ENCODE measurements at places on chromosomes 1 and 21.

DNA sequence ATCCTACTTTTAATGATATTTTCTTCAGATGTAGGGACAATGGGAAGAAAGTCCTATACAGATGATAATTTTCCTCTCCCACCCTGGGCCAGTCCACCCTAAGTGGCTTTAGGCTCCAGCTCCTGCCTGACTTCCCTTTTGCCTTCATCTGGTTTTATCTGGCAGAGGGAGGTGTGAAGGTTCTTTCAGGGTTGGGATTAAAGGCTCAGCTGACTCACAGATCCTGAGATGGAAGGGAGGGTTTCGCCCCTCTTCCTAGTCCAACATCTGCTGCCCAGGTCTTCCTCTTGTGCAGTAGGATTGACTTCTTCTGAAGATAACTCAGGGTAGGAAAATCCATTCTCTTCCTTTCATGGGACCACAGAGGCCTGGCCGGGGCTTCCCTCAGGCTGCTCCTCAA lies 362.4 kb upstream of the KAZN start:
- no peak for DNase-seq

- DNase-seq: no peak
These were observed 14.4 kb downstream of the MAP3K7CL start for GRCh38 chr21:29144736-29145353.

GRCh38 chr1:232550007-232550406 lies 79.9 kb downstream of the SIPA1L2 start:
- no peak for DNase-seq

- no peak for DNase-seq
These were observed 4.7 kb upstream of the CCDC24 start for GRCh38 chr1:43986712-43987111.

DNA sequence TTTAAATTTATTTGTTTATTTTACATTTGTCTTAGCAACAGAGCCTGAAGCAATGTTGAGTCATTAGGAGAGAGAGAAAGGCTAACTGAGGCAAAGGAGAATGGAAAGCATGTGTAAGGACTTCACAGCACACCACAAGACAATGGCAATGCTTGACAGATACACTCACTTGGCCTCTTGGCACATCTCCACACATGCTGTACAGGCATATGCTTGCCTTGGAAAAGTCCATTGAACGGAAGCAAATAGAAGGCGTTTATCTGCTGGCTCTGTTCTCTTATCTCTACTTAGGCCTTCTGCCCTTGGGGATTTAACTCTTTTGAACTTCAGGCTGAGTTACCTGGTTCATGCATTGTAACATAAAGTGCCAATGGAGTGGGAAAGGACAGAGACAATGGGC lies 262.2 kb upstream of the POU3F1 start:
- DNase-seq: no peak

DNA sequence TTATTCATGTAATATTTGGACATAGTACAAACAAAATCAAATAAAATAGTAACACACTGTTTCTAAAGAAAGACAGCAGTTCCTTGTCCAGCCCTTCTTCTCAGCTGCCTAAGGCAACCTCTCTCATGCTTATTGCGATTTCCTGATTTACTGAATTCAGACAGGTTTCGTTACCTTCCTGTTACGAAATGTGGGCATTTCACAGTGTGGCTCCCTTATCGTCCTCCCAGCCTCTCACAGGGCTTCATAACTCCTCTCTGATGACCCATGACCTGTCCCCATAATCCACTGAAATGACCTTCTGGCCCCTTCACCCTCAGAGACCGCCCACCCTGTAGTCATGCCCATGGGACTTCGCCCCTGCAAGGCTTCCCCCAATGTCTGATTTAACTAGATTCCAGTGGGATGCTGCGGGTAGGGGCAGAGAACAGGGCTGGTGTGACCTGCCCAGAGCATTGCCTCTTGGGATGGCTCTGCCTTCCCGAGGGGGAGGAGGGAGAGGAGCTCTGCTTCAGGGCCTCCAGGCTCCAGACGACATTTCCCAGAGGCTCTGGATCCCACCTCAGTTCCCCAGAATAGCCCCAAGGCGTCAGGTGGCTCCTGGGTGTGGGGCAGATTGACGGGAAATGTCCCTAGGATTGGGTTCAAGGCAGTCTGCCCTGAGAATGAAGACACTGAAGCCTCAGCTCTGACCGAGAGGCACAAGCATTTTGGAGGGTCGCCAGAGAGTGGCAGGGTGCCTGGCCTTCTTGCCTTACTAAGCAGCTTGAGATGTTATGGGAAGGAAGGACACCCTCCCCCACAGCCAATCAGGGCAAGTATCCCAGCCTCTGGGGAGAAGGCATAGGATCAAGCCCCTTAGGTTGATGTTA lies 20.6 kb downstream of the PADI2 start:
- DNase-seq: peak; percentile 91

DNA sequence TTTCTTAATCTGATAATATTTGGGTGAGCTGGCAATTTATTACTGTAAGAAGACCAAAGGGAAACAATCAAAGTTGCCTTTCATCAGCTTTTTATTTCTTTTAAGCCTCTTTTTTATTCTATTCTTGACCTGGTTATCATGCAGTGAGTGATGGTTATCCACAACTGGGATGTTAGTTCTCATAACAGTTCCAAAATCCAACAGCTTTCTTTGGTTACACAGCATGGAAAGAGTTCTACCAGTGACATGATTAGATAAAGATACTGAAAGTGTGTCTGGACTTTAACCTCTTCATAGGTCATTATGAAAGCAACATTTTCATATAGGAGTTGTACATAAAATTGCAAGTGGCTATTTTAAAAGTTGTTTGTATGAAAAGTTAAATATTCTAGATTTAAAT lies 163.0 kb downstream of the SYT2 start:
- no peak for DNase-seq

DNA sequence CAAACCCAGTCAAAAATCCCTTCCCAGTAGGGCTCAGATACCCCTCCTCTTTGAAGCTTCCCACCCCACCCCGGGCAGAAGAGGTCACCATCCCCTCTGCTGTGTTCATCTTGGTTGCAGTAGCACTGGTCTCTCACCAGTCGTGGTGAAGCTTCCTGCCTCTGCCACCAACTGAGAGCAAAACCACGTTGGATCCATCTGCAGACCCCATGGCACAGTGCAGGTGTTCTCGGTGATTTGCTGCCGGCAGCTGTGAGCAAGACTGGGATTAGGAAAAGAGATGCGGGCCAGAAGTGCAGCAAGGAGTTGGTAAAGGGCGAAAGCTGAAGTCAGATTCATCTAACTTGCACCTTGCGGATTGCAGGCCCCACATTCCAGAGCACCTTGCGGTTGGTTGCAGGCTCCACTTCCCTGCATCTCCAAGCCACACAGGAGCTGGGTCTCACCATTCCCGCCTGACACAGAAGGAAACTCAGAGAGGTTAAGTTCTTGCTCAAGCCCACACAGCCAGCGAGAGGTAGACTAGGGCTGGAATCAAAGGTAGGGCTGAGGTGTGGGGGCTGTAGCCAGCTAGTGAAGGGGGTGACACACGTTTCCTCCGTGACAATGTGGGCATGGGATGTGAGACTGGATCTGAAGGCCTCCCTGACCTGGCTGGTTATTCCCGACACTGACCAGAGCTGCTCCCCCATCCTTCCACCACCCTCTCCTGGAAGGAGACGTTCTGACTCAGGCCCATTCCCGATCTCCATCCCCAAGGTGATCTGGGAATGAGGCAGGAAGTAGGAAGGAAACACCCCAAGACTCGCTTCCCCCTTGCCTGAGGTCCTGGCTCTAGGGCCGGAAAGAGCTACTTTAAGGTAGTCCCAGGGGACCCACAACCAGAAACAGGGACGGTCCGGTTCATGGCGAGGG lies 3.3 kb upstream of the FAM110D start:
- DNase-seq: no peak

DNA sequence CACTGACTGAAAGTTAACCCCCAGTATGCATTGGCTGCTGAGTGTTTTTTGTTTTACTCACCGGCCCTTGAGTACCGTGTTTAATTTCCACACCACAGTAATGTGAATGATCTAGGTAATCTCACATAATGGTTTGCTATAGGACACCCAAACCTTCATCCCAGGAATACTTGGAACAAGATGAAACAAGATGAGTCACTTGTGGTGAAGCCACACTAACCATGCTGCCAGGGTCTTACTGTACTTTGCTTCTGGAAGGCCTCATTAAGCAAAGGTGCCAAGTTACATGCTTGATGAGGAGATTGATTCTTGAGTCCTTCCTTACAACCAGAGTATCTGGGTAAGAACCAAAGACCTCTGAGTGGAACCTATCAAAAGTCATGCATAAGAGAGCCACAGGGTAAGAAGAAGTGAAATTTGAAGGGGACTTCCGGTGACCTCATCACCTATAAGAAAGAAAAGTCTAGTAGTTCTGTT lies 163.3 kb downstream of the NRIP1 start:
- no peak for DNase-seq

- no peak for DNase-seq
These were observed 82.9 kb downstream of the ARID4B start for GRCh38 chr1:235244974-235245592.

GRCh38 chr1:209302779-209303568 lies 280.5 kb upstream of the CAMK1G start:
- no peak for DNase-seq

DNA sequence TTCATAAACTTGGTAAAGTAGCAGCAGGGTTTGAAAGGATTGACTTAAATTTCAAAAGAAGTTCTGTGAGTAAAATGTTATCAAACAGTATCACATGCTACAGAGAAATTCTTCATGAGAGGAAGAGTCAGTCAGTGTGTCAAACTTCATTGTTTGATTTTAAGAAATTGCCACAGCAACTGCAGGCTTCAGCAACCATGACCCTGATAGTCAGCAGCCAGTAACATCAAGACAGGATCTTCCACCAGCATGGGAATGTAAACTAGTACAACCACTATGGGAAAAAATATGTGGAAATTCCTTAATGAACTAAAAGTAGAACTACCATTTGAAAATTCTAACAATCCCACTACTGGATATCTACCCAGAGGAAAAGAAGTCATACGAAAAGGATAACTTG lies 11.5 kb downstream of the MAEL start:
- DNase-seq: no peak

DNA sequence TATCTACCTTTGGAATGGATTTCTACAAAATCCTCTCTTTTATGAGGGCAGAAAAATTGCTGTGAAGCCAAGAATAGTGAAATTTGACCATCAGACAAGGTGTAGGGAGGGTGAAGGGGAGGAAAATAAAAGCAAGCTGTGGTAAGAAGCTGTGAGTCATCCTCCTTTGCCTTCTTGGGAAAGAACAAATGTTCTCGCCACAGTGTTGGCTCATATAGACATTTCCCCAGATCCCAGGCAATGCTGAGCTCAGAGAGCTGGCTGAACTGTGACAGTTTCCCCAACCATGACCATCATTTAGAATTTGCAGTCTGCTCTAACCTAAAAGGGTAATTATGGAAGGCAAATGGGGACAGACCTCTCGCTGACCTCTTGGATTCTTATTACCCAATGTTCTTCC lies 235.4 kb downstream of the PBX1 start:
- no peak for DNase-seq

DNA sequence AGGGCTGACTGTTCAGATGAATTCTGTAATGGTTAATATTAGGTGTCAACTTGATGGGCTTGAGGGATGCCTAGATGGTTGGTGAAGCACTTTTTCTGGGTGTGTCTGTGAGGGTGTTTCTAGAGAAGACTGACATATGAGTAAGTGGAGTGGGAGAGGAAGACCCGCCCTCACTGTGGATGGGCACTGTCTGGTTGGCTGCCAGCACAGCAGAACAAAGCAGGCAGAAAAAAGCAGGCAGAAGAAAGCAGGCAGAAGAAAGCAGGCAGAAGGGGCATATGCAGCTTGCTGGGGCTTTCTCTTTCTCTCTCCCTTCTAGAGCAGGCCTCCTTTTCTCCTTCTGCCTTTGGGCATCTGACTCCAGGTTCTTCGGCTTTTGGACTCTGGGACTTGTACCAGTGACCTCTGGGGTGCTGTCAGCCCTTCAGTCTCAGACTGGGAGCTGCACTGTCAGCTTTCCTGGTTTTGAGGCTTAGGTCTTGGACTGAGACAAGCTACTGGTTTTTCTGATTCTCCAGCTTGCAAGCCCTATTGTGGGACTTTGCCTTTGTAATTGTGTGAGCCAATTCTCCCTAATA lies 42.9 kb upstream of the CD2 start:
- DNase-seq: no peak

GRCh38 chr1:228376262-228376628 lies 30.4 kb downstream of the TRIM11 start:
- DNase-seq: no peak

GRCh38 chr1:212269306-212269705 lies 15.9 kb upstream of the PPP2R5A start:
- no peak for DNase-seq

GRCh38 chr1:73813236-73813635 lies 384.7 kb downstream of the LRRIQ3 start:
- no peak for DNase-seq

GRCh38 chr1:34049477-34049876 lies 115.6 kb downstream of the CSMD2 start:
- DNase-seq: no peak

DNA sequence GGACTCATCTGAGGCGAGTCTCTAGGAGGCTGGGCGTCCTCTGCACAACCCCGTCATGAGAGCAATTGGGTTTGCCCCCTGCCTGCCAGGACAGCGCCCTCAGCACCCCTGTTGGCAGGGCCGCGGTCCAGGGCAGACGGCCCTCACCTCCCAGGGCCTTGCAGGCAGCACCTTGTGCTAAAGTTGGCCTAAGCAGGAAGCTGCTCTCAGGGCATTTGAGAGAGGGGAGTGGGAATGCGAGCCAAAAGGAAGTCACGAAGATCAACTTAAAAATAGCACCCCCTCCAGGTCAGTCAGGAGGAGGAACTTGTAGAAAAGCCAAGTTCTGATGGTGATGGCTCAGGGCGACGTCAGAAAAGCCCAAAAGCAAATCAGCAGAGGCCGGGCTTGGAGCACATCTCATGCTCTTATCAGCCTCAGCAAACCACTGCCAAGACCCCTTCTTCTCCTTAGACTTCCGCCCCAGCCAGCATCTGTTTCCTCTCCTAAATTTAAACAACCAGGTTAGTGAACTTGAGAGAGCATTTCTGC lies 12.6 kb upstream of the ADORA3 start:
- peak; percentile 58 for DNase-seq

GRCh38 chr1:154206196-154206595 lies at the start of gene CFAP141:
TSS of gene CFAP141 (minus strand) at chr1:154206333. CDS start at chr1:154206307, 26 bp downstream.
- no peak for DNase-seq

DNA sequence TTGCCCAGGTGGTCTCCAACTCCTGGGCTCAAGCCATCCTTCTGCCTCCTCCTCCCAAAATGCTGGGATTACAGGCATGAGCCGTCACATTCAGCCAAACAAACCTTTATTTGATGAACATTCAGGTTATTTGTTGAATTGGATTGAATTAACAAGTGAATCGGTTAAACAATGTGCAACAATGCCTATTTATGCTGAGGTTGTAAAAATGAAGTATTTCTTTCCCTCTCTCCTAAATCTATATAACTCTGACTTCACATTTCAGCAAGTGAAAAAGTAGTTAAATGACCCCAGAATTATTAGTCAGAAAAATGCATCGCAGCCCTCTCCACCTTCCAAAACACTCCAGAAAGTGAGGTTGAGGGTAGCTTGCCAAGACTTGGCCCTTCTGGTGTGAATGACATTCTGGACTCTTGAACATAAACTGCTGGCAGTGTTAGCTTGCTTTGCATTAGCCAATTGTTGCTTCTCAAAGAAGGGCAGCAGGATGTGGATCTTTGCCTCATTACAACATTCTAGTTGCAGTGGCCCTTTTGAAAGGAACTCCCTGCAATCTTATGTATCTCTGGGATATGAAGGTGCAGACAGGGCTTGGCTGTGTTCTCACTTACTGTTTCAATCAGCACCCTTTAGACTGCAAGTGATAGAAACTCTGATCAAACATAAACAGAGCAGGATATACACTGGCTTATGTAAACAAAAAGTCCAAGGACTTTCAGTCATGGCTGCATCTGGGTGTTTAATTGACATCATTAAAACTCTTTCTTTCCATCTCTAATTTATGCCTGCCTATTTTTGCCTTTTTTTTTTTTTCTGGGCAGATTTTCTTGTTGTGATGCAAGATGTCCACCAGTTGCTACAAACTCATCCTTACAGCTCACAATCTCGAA lies 22.4 kb downstream of the EDN2 start:
- DNase-seq: no peak
